ENCODE measurements at places on chromosomes 5 and 9.

- peak; percentile 6 for DNase-seq
Observed at GRCh38 chr9:100352201-100352726, 478 bp downstream of the TEX10 start.

DNA sequence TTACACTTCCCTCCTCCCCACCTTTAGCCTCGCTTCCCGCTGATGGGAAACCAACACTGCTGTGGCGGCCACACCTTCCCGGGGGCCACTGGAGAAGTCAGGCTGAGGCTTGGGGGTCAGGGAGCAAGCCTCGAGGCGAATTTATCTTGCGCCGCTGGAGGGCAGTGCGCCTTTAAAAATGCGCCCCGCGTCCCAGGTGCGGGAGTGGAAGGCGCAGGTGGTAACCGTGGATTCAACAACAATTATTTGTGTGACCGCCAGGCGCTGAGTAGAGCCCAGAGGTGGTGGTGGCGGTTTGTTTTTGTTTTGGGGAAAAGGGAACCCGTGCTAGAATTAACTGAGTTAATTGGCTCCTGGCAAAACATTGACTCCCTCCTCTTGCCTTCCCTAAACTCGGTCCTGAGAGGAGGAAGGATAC, 1.1 kb downstream of the CFAP77 start:
- DNase-seq, result peak; percentile 84

- no peak for DNase-seq
Observed at GRCh38 chr9:76624391-76625048, 139.7 kb upstream of the PCA3 start.

DNA sequence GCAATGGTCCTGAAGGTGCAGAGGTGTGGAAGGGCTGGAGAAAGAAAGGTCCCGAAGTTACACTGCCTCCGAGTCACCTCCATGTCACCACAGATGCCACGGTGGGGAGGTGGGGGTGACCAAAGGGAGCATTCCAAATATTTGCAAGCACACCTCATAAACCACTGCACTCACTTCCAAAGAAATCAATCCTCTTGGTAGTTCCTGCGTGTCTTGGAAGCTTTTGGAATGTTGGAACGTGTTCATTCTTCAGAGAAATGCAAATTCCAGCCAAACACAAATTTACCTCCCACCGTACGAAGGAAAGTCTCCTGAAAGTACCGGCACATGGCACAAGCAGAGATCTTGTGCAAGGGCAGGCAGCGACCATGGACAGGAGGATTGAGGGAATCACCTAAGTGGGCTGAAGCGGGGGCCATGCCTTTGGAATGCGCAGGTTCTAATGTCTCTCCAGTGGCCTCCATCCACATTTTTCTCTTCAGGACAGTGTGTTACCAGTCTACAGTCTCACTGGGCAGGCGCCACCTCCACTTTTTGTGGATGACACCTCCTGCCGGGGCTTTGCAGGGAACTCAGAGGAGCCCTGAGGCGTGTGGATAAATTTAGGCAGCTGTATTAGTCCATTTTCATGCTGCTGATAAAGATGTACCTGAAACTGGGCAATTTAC, 54.0 kb downstream of the NSUN2 start:
- DNase-seq, result no peak

DNA sequence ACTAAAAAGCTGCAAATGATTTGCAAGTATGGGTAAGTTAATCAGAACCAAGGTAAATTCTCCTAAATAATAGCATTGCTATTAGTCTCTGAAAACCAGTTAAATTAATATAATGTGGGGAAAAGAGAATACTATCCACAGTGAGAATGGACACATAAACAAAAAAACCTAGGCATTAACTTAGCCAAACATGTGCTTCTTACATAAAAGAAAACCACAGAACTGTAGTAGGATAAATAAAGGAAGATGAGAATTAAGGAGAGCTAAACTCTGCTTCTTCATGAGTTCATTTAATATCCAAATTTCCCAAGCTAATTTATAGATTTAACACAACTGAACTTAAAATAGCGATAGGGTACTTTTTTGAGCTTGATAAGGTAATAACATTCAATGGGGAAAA, 31.8 kb downstream of the ABCA1 start:
- no peak for DNase-seq

- no peak for DNase-seq
Observed at GRCh38 chr9:134445000-134445399, 118.7 kb downstream of the RXRA start.

GRCh38 chr5:136769900-136770684, 404.7 kb upstream of the TRPC7 start:
- peak; percentile 30 for DNase-seq

DNA sequence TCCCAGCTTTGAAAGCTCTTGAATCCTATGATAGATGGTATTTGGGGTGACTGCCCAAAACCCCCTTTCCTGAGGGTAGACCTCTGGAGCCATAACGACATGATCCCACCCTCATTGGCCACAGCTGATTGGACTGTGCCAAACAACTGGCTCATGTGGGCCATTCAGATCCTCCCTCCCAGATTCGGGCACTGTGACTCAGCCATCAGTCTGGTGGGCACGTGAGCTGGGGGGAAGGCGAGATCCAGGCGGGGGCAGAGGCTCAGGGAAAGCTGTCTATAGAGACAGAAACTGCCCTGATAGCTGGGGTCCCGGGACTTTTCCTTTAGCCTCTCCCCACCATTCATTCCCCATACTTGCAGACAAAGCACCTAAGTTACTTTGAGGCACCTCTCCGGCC, 15.1 kb upstream of the NCS1 start:
- no peak for DNase-seq

DNA sequence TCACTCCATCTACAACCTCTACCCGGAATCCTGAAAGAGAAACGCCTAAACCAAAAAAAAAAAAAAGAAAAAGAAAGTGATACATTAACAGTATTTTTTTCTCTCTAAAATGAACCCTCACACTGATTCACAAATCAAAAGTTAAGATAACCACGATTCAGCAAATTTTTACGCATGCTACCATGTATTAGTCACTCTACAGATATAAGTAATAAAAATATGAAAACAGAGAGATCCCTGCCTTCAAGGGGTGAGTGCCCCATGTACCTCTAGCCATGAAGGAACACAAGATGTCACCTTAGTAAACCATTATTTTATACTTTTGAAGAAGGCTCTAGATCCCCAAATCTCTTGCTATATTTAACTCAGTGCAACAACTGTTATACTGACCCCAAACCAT, 33.4 kb downstream of the CEMIP2 start:
- no peak for DNase-seq

- no peak for DNase-seq
Observed at GRCh38 chr5:36058776-36059175, 7.9 kb downstream of the UGT3A2 start.

DNA sequence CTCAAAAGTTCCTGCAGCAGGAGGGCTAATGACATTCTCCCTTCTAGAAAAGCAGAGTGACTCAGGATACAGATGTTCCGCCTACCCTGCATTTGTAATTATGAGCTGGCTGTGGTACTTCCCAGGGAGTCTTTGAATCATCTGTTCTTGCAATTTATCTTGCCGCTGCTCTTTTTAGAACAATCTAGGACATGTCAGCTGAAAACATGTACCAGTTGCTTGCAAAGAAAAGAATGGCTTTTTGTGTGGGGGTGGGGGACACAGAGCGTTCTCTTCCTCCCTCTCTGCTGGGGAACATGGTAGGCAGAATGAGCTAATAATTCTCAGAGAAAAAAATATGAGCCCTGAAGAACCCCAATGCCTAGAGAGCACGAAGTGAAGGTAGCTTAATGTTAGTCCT, 51.7 kb upstream of the TUT7 start:
- no peak for DNase-seq

GRCh38 chr5:776862-777711, 7.4 kb downstream of the ZDHHC11B start:
- DNase-seq, result no peak

- no peak for DNase-seq
Observed at GRCh38 chr9:102506406-102506805, 488.7 kb upstream of the CYLC2 start.
